ENCODE measurements at places on chromosomes 3 and 15.

DNA sequence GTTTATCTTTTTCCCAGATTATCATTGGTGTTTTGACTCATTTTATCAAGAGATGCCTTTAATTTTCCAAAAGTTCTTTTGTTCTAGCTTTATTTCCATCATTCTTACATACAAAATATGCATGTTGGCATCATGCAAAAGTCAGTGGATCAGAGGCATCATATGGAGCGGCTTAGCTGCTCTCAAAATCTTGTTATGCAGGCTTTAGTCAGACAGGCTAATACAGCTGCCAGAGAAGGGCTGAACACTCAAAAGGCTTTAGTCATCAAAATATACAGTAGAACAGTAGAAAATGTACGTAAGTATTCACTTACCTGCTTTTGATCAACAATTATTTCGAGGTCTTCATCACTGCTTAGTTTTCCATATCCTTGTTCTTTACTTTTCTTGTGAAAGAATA lies 65.5 kb downstream of the PEX5L start:
- no peak for DNase-seq

DNA sequence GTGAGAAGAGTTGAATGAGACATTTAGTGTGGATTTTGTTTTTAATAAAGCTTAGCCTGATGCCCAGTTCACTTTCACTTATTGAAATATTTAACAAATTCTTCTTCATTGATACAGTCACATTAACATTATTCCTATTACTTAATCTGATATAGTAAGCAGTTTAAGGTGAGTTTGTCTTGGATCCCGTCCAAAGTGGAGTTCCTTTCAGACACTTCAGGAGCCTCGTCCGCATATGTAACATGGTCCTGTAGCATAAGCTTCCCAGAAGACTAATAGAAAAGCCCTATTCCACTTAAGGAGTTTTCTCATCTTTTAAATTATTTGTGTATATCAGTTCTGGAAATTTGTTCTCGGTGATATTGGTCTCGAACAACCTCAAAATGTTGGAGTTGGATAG lies 39.7 kb upstream of the MLF1 start:
- DNase-seq = no peak

GRCh38 chr3:65716071-65716751 lies 322.5 kb downstream of the MAGI1 start:
- no peak for DNase-seq

DNA sequence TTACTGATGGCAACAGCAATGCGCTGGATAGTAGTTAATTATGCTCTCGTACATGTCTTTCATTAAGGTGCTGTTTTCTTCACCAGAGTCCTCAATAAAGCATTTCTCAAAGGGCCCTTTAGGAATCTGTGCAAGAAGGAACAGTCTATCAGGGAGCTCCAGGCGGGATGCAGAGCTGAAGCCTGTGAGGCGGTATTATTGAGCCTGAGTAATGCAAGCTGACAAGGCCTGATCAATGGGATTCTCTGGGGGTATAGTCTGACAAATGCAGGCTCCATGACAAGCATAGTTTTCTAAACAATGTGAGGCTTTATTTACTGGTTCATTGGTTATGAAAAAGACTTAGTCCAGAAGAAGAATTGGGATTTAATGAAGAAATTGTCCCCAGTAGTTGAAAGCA lies 530.9 kb upstream of the CBLB start:
- no peak for DNase-seq

- no peak for DNase-seq
These were observed 3.1 kb downstream of the MELTF start for GRCh38 chr3:197026481-197026866.

- no peak for DNase-seq
These were observed 59.8 kb downstream of the FAM174B start for GRCh38 chr15:92595506-92596381.

Measured in suprapubic skin (tissue), 4 donors.